Bone marrow (tissue), 2 donors: ENCODE measurements at places on chromosomes 2 and 18.
A peak's percentile ranks its signal among the peaks of the same experiment; 100 is the strongest.

- peak; percentile 56 for DNase-seq
Observed at GRCh38 chr2:127081826-127082633, 24.9 kb downstream of the BIN1 start.

- no peak for DNase-seq
Observed at GRCh38 chr2:60318544-60318943, 234.9 kb downstream of the BCL11A start.

- no peak for DNase-seq
Observed at GRCh38 chr2:102522162-102522561, 49.1 kb downstream of the SLC9A4 start.

GRCh38 chr2:241877989-241878970, 8.8 kb downstream of the RTP5 start:
- DNase-seq, result peak; percentile 17

DNA sequence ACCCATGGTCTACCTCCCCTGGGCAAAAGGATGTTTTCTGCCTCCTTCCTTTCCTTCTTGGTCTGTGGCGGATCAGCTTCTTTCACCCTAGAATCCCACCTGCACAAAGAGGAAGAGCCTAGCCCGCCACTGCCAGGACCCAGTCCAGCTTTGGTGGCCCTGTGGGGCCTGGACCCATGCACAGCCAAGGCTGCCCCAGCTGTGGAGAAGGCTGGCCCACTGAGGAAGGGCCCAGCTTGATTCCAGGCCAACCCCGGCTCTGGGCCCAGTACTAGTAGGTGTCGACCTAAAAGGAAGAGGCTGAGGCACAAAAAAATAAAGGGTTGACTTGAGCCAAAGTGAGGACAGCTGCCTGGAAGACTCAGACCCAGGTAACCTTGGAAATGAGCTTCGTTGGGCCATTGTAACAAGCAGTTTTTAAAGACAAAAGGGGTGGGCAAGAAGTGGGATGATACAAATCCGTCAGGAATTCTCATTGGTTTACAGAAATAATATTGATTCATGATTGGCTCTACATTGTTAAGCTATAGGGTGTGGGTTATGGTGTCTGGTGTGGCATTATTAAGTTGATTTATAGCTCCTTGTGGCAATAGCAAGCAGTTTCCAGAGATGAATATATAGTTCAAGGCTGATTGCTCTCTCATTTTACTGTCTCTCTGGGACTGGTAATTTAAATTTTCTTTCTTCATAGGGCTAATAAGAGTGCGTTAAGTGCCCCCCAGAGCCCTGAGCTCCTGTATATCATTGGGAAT, 29.8 kb upstream of the MAL start:
- no peak for DNase-seq

- no peak for DNase-seq
Observed at GRCh38 chr2:147718831-147719230, 126.0 kb upstream of the ACVR2A start.

DNA sequence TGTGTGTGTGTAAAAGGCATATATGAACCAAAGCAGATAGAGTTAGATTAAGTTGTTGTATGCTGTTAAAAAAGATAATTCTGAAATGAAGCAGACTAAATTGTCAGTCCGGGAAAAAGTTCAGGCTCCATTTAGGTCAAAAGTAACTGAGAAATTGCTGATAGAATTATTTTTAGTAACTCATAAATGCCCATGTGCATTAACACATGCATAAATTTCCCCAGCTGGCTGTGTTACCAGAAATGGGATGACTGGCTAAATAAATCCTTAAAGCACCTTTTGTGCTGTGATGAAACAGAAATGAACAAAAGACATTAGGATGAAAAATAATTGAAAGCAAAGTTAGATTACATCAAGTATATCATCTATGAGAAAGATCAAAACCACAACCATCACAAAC, 111.3 kb downstream of the NYAP2 start:
- DNase-seq, result no peak

- DNase-seq, result no peak
Observed at GRCh38 chr2:228063558-228063957, 117.9 kb downstream of the SPHKAP start.

GRCh38 chr2:127085317-127085681, 21.7 kb downstream of the BIN1 start:
- DNase-seq, result no peak

GRCh38 chr18:6211174-6211504, 203.6 kb downstream of the L3MBTL4 start:
- no peak for DNase-seq
